ENCODE measurements at places on chromosomes 1 and 21.

GRCh38 chr1:228263636-228264035 lies 55.8 kb downstream of the OBSCN start:
- DNase-seq = no peak

DNA sequence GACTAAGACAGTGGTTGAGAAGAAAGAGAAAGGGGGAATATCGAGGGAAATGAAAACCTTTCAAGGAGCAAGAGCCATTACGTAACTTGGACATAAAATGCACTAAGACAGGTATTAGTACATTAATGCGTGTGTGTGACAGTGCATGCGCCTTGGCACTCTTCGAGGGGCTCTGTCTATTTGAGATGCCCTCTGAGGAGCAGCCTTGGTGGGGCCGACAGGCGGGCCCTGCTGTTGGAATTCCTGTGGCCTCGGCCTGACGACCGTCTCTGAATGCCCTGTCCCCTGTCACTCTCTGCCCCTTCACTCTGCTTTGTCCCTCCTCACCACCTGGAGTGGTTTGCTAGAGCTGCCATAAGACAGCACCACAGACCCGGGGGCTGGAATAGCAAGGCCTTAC lies 12.3 kb downstream of the HUNK start:
- DNase-seq = no peak

DNA sequence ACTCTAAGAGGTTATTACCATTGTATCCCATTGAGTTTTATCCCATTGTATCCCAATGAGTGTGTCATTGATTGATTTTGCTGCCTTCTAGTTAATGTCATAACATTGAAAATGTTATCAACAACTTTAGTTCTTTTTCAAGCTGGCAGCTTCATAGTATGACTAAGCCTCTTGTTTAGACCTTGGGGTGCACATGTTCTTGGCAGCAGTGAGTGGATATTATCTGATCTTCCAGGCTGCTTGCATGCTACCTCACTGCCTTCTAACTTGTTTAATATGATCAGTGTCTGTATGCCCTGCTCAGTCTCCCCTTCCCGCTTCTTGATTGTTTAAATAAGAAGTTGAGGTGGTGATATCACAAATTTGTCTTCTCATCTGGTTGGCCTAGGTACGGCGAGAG lies 24.6 kb downstream of the NTPCR start:
- DNase-seq = no peak

- DNase-seq = no peak
Observed at GRCh38 chr1:181981821-181982220, 79.7 kb downstream of the ZNF648 start.

DNA sequence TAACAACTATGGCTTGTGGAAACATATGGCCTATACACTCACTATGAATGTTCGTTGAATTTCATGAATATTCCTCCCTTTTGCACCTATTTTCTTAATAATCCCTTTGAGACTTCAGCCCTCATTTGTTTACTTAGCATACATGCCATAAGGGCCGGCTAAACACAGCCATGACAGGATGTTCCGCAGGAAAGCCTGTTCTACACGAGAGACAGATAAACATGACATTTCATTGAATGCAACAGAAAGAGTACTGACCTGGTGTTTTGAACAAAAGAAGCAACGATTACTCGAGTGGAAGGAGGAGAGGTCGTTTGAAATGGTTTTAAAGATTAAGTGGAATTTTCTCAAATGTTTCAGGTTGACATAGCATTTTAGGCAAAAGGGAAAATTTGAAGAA lies 459.5 kb upstream of the CXADR start:
- DNase-seq = no peak

DNA sequence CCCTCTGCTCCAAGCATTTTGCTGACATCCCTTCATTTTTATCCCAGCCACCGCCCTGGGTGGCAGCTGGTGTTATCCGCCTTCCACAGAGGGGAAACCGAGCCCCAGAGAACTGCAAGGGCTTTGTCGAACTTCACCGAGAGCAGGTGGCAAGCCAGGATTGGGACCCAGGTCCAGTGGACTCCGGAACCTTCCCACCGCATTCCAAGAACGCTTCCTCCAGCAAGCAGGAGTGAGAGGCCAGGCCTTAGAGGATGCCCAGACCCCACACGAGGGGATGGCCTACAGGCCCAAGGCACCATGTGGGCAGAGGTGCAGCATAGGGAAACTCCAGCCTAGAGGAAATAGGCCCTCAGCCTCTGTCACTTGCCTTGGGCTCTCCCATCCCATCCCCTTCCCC lies 90.7 kb downstream of the EPHB2 start:
- no peak for DNase-seq

GRCh38 chr1:109457819-109458218 lies 8.5 kb upstream of the SYPL2 start:
- no peak for DNase-seq

GRCh38 chr1:83800066-83800465 lies 198.9 kb downstream of the TTLL7 start:
- DNase-seq = no peak

DNA sequence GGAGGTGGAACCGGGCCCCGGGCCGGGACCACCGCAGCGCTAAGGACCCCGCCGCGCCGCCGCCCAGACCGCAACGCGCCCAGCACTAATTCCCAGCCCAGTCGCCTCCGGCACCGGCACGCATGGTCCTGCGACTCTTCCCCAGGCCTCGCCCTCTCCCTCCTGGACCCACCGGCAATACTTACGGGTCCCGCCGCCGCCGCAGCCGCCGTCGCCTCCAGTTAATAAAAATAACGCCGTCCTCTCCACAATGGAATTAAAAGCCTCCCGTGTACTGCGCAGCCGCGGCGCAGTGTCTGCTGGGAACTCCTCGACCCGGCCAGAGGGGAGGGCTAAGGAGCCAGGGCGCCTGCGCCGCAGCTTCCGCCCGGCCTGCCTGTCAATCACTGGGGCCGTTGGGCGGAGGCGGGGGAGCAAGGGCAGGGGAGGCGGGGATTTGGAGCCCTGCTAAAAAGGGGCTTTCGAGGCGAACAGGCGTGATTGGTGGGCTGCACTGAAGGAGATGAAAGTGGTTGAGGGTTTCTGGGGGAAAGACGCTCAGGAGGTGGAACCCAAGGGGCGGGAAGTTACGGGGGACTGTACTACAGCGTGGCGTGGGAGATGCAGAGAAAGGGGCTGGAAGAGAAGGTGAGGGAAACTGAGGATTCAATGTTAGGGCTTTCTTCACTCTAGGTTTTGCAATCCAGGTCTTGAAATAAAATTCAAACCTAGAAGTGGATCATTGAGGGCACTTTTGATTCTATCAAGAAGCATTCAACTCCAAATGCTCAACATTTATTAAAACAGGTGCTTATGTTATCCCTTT lies at the start of gene ZNF281:
ZNF281 (minus strand) TSS at position 276 of the 805 bp plus-strand sequence. CDS start 331 bp downstream, outside the sequence.
- DNase-seq = peak; percentile 92

GRCh38 chr1:6962996-6963911 lies 178.0 kb downstream of the CAMTA1 start:
- DNase-seq = peak; percentile 2

- DNase-seq = no peak
Observed at GRCh38 chr21:42989816-42990650, 15.7 kb downstream of the PKNOX1 start.

- DNase-seq = no peak
Observed at GRCh38 chr21:42724226-42724920, 71.0 kb downstream of the PDE9A start.

- DNase-seq = no peak
Observed at GRCh38 chr21:41442481-41443186, 16.6 kb downstream of the MX1 start.

DNA sequence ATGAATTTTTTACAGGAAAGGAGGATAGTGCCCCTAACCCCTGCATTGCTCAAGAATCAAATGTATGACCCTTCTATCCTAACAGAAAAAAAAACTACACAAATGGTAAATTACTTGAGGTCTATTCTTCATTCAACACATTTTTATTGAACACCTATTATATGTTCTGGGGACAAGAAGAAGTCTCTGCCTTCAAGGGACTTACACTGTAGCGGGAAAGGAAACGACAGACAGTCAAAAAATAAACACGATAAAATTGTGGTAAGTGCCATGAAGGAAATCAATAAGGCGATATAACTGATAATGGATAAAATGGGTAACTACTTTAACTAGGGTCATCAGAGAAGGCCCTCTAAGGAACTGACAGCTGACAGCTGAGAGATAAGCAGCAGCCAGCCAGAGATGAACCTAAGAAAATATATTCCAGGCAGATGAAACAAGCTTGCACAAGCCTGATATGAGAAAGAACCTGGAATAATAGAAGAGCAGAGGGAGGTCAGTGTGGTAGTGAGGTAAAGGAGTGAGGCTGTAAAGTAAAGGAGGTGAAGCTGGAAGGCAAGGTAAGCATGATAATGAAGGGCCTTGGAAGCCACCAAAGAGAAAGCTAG lies 66.4 kb downstream of the PHTF1 start:
- DNase-seq = no peak
